ENCODE measurements at places on chromosomes 4 and X.

DNA sequence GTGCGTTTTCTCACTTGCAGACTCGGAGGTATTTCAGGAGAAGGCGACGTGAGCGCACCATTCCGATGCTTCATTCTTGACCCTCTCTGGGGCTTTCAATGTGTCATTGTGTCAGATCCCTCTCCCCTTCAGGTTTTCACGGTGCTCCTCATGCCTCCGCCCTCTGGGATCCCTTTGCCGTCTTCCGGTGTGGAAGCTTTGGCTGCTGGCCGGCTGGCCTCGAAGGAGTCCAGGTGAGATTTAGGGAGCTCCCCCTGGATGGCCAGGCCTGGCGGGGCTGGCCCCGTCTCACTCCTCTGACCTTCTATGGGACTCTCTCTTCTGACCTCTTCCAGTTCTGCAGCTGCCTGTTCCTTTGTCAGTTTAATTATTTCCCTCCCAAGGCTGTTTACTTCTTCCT, 12.9 kb downstream of the SOD3 start:
- no peak for DNase-seq

- no peak for DNase-seq
These were observed 198.8 kb upstream of the ANXA10 start for GRCh38 chr4:167893531-167893930.

DNA sequence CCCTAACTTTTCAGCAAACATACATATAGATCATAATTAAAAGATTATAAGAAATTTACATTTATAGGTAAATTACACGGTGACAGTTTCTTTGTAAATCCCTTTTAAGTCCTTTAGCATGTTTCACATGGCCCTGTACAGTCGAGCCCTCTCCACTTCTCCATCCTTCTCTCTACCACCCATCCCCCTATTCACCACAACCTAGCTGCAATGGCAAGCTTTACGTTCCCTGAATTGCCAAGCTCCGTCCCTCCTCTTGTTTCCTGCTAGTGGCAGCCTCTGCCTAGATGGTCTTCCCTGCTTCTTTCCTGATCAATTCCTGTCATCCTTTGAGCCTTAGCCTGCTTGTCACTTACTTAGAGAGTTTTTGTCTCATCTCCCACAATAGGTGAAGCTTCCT, 116.2 kb downstream of the TMA16 start:
- no peak for DNase-seq

DNA sequence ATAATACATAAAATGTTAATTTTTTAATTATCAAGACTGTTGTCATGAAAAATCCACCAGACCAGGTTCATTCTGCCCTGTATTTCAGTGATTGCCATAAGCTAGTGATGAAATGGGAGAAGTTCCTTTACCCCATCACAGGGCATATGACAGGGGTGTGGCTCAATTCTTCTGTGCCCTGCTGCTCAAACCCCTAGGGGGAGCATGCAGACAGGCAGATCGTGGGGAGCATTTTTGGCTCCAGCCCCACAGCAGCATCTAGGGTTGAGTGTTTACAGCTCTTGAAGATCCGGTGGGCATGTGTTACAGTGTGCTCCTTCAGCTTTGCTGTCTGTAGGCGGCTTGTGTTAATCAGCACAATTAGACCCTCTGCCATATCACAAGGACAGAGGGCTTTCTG, 700.7 kb downstream of the PCDH18 start:
- no peak for DNase-seq

- no peak for DNase-seq
These were observed 108.8 kb downstream of the NFKB1 start for GRCh38 chr4:102610007-102610406.

DNA sequence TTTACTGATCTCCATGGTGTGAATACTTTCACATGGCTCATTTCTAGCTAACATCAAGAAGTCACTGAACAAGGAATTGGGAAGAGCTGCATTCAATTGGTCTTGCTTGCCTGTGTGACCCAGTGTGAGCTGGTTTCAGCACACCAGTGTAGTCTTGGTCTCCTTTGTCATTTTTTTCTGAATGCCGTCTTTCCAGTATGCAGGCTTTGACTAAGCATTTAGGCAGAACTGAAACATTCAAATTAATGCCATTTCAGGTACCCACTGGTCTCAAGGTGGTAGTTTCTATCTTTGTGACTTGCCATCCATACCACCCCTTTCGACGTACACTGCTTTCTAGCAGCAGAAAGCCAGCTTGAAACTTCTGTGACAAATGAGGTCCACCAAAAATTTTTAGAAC, 550.5 kb upstream of the BOD1L1 start:
- no peak for DNase-seq

GRCh38 chrX:81378560-81378959, 176.7 kb downstream of the SH3BGRL start:
- no peak for DNase-seq

DNA sequence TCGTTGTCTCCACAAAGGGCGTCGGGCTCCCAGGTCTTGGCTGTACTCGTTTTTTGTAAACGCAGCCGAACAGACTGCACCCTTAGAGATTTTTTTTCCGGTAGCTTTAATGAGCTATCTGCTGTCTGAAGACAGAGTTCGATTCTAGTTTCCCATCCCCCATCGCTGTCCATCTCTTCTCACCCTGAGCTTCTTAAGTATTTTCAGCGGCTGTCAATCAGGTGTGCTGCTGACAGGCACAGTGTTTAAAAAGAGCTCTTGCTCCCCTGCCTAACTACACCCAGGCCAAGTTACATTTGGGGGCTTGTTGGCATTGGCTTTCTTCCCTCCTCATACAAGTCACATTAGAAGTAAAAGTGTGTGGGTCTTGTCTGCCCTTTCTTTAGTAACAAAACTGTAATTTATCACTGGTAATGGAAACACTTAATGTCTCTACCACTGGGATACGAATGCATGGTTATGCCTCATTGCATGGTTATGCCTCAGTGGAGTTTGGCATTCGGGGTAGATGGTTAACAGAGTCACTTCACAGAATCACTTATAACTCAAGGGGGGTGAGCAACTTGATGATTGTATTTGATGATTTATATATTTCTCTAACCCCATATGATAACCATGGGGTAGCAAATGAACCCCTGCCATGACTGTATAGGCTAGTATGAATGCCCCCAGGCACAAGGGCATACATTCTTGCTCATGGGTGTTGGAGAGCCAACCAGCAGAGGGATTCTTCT, 1.4 kb upstream of the ARHGAP6 start:
- no peak for DNase-seq

GRCh38 chr4:78706302-78706701, 69.8 kb upstream of the BMP2K start:
- no peak for DNase-seq

GRCh38 chr4:23979534-23979933, 89.7 kb upstream of the PPARGC1A start:
- DNase-seq = no peak

DNA sequence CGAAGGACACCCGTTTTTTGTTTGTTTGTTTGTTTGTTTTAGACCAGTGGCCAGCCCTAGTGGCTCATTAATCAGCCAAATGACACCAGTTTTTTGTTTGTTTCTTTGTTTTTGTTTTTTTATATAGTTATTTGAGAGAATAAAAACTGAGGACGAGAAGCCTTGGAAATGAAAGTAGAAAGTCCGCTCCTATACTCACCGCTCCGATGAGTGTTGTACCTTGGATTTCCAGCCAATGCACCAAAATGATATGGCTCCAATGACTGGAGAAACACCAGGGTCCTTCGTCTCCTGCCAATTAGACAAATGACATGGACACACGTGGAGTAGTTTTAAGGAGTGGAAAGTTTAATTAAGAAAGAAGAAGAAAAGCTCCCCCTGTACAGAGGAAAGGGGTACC, 87.9 kb downstream of the ZXDA start:
- no peak for DNase-seq

DNA sequence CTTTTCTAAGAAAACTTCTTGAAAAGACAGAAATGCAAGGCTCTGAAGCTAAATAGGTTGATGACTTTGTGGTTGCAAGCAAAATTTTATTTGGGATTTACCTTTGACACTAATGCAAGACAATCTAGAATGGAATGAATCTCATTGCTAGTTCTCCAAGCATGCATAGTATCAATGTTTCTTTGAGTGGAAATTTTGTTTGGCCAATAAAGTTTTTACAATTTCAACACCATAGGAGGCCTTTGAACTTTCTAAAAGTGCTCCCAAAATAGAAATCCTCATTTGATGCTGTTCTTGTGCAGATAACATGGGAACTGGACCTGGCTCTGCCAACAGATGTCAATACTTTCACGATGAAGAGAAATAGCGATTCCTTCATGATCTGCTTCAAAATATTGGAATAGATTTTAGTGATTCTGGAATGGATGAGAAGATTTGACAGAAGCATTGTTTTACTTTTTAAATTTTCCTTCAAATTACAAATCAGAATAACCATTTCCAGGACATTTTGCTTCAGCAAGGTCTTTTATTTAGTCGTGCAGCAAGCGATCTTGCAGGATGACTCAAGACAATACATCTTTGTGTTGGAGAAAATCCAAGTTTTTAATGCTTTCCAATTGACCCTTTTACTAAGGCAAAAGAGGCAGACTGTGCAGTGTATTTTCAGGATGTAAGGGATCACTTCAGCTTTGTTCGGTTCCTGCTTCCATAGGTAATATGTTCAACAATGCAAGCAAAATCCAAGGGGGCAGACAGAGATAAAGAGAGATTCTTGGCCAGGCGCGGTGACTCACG, 51.7 kb upstream of the OTUD4 start:
- no peak for DNase-seq

GRCh38 chr4:97016186-97016907, 1126.9 kb downstream of the STPG2 start:
- DNase-seq = no peak

- no peak for DNase-seq
These were observed 94.6 kb upstream of the CASK start for GRCh38 chrX:42017971-42018370.

GRCh38 chr4:47837094-47837907, 566 bp downstream of the CORIN start:
- DNase-seq = no peak

DNA sequence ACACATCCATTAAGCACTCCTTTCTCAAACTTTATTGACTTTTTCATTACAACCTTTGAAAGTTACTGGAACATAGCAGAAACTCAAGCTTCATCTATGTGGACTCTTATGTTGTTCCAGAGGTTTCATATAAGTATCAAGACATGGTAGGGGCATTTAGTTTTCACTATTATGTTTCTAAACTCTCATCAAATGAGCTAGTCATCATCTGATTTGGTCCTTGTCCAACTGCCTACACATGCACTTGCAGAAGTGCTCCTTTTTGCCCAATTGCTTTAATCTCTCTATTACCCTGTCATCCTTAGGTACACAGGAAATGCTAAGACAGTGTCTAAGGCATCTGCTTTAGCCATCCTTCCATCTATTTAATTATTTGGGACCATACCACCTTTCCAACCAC, 42.2 kb upstream of the EPGN start:
- DNase-seq = no peak

GRCh38 chrX:64169988-64170387, 35.5 kb downstream of the AMER1 start:
- no peak for DNase-seq

- no peak for DNase-seq
These were observed 41.0 kb upstream of the SH3RF1 start for GRCh38 chr4:169311643-169312365.

DNA sequence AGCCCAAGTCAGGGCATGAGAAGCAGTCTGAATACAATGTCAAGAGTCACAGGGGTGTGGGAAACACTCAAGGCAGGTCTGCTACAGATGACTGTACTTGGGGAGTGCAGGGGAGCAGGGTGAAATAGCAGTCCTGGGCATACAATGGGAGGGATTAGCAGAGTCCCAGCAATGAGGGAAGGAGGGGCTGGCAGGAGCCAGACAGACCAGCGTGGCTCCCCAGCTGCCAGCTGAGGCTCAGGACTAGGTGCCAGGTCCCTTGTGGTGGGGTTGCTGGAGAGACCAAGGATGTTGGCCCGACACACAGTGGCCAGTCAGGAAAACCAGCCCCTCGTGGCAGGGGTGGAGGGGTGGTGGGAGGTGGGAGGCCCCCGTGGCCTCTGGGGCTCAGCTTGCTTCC, 86.6 kb downstream of the RTL5 start:
- DNase-seq = no peak

DNA sequence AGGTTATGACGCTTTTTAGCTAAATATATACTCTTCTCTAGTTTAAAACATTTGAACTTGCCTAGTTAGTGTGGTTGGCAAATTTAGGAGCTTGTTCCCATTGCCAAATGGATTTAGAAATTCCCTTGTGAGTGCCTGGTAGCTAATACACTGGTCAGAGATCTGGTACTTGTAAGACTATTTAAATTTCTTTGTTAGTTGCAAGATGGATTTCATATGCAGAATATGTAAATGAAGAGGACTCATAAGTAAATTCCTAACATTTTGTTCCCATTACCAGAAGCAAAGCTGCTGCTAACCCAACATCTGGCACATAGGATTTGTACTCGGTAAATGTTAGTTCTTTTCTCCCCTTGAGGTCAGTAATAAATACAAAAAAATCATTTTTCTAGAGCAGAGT, 56.0 kb upstream of the PGK1 start:
- no peak for DNase-seq

DNA sequence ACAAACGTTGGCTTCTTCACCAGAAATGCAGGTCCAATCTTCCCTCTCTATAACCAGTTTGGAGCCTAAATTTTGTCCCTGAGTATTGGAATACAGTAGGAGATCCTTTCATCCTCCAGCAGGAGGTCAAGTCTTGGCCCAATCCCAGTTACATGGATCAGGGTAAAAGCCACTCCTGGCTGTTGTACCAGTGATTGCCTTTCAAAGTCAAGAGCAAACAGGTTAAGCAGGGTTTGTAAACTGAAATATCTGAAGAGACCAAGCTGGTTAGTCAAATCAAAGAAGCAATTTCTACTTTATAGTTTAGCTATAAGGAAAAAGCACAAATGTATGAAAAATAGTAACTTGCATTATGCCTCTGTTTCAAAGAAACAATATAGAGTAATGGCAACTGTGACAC, 329.4 kb downstream of the NAF1 start:
- DNase-seq = no peak

DNA sequence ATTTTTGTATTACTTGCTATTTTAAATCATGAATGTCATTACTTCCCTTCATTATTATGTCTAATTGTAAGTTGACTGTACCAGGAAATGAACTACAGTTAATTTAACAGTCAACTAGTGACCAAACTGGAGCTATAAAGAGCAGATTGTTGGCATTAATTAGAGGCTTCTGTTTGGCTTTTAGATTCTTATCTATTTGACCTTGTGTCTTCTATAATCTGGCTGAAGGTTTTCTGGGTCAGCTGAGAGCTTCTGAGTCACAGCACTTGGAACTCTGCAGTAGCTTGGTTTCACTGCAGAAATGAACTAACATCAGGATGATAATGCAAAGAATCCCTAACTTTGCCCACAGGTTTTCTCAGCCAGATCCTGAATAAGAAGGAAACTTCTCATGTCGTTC, 169.2 kb upstream of the LEF1 start:
- DNase-seq = no peak

DNA sequence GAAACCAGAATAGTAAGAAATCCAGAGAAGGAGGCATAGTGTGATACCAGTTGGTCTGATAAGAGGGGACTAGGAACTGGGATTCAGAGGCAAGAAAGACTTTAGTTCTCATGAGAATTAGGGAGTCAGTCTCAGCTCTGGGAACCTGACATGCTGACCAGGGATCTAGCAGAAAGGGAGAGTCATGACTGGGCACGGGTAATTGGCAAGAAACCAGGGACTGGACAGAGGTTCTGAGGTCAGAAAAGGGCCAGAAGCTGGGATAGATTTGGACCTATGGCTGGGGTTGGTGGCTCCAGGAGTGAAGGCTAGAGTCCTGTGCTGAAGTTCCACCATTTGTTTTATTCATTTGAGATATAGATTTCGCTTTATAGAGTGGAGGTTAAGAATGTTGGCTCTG, 110.2 kb upstream of the C1GALT1C1 start:
- no peak for DNase-seq

All from NCI-H1436 treated with DMSO at 0.1 percent for 48 hours (cell line).